Activated T-cell treated with anti-CD3 and anti-CD28 coated beads for 24 hours (primary cell): ENCODE measurements at places on chromosomes 12 and 14.

GRCh38 chr14:43983721-43984120 is 523.4 kb downstream of the FSCB start:
- no peak for DNase-seq

GRCh38 chr12:89345830-89346740 is 6.2 kb downstream of the DUSP6 start:
- DNase-seq, result peak; percentile 19

- DNase-seq, result no peak
Observed at GRCh38 chr14:47189911-47190484, 485.4 kb downstream of the MDGA2 start.

DNA sequence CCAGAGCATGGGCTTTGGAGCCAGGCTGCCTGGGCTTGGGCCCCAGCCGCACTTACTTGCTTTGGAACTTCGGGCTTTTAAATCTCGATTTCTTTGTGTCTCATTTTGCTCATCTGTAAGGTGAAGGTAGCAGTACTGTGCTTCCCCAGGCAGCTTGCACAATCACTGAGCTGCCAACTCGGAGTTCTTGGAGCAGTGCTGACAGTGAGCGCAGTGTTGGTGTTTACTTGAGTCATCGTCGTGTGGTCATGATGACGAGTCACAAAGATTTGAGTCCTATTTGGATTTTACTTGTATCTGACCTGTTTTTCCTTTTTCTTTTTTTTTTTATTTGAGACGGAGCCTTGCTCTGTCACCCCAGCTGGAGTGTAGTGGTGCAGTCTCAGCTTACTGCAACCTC is 31.3 kb upstream of the ATF1 start:
- DNase-seq, result no peak

GRCh38 chr12:18753481-18754123 is 15.7 kb downstream of the CAPZA3 start:
- DNase-seq, result no peak

- no peak for DNase-seq
Observed at GRCh38 chr12:4372653-4373052, 6.9 kb downstream of the FGF23 start.

DNA sequence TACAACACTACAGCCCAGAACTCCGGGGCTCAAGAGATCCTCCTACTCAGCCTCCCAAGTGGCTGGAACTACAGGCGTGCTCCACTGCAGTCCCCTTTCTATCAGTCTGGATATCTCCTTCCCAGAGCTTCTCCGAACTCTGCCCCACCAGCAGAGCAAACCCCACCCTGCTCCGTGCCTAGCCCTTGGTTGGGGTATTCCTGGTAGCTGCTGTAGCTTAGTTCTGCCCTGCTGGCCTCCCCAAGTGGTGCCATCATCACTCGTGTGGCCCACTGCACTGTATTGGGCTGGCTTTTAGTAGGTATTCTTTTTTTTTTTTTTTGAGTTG is 9.5 kb downstream of the HSP90AA1 start:
- no peak for DNase-seq

DNA sequence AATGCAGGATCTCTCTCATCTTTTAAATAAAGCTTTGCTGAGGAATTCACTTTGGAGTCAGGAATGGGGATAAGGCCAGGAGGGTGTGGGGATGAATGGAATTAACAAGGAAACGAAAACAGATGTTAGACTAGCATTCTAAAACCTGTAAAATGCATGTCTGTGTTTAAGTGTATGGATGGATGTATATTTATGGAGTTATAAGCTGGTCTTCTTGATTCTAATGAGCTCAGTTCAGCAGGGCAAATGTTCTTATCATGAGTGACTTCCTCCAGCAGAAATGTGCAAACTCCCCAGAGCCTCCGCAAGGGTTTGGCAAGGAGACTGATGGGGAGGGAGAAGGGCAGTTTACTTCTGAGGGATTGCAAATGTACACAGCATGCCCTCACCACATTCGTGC is 149.1 kb downstream of the NTF3 start:
- no peak for DNase-seq

DNA sequence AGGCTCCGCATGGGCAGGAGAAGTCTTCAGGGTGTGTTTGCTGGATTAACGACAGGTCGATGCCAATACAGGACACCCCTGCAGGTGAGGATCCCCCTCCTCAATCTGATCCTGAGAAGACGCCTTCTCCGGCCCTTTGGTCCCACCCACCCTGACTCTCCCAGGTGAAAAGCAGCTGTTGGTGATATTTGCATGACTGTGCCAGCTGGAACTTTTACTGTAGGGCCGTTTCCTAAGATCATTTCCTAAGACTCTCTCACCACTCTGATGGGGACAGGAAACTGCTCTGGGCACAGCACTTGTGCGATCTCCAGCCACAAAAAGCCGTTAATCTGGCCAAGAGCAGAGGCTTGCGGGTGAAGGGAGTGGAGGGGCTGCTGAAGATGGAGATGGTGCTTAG is 16.8 kb upstream of the EIF5 start:
- DNase-seq, result no peak

DNA sequence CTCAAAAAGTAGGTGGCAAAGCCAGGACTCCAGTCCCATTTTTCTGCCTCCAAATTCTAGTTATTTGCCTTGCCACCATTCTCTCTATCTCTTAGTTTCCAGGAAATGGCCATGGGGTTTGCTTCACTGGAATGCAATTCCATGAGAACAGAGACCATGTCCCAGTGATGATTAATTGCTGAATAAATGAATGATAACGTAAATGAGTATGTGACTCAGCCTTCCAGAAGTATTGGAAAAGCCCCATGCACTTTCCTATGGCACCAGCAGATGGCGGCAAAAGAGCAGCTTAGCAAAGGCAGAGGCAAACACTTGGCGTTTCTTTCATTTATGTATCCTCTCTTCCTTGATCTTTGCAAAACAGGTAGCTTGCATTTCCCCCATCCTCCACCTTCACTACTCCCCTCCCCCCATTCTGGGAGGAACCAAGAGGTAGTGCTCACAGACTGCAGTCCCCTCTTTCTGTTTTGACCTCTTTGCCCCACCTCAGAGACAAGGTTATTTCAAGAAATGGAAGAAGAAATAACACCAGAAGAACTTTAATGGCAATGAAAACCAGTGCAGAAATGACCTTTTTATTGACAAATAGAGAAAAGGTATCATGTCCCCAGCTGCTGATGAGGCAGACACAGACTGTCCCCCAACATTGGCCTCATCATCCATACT is 21.3 kb downstream of the TBX3 start:
- peak; percentile 54 for DNase-seq

DNA sequence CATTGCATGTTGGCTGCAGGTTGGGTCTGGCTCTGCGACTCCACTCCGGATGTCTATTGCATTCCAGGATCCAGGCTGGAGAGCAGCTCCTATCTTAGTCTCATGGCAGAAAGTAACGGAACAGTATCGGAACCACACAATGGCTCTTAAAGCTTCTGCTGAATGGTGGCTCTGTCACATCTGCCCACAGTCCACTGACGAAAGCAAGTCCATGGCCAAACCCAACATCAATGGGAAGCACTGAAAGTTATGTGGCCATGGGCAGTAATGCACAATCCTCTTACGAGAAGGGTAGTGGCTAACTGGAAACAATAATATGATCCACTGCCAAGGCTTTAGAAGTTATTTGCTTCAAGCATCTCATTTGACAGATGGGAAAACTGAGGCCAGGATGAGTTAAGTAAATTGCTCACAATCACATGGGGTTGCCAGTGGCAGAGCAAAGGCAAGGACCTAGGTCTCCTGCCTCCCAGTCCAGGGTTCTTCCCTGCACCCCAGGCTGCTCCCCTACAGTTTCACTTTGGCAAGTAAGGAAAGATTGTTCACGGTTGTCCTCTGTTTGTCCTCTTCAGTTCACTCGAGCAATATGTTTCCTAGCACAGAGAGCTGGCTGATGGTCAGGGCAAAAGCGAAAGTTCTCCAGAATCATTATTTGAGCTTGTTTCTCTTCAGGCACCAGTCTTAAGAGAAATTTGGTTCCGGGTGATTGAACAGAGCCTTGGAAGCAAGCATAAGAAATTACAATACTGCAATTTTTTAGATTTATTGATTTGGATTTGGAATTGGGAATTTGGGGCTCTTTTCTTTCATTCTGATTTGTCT is 54.2 kb downstream of the CKAP4 start:
- DNase-seq, result no peak

DNA sequence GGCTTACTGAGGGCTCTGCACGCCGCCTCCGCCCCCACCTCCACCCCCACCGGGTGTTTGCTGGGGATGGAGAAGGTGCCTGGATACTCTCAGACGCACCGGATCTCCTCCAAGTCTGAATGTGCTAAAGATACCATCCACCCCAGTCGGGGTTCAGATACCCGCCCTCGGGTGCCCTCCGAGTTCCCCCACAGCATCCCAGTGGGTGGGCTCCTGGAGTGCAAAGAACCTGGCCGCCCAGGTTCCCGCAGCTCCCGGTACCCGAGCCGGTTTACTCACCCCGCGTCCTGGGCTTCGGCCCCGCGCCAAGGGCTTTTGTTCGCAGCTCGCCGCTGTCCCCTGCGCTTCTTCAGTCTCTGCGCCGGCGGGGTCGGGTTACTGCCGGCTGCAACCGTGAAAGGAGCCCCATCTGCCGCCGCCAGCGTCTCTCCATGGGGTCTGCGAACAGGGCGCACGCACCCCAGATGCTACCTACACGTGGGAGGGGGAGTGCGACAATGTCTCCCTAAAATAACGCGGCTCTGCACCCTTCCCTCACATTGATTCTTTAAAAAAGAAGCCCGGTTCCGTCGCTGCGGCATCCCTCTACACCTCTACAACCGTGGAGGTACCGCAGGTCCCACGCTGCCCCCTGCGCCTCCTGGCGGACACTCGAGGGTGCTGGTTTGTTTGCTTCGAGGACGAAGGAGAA is at the start of gene CCDC177:
CCDC177 (minus strand) TSS at position 609 of the 691 bp plus-strand sequence. CDS start 1,249 bp downstream, outside the sequence.
- DNase-seq, result peak; percentile 65

GRCh38 chr12:115857923-115858322 is 419.6 kb downstream of the MED13L start:
- DNase-seq, result no peak

- no peak for DNase-seq
Observed at GRCh38 chr12:89041078-89041477, 311.2 kb downstream of the DUSP6 start.

DNA sequence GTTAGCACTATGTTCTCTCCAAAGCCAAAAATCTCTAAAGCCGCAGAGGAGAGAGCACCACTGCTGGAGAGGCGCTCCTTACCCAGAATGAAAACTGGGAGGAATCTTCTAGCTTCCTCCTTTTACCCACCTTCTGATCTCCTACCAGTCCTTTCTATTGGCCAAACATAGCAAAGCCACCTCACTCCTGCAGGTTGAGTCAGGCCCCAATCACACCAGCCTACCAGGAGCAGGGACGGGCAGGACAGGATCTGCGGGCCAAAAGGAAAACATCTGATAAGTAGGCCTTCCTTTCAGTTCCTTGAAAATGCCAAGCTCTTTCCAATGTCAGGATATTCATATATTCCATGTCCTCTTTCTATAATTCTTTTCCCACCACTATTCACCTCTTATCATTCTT is 197.7 kb upstream of the CNOT2 start:
- DNase-seq, result no peak

DNA sequence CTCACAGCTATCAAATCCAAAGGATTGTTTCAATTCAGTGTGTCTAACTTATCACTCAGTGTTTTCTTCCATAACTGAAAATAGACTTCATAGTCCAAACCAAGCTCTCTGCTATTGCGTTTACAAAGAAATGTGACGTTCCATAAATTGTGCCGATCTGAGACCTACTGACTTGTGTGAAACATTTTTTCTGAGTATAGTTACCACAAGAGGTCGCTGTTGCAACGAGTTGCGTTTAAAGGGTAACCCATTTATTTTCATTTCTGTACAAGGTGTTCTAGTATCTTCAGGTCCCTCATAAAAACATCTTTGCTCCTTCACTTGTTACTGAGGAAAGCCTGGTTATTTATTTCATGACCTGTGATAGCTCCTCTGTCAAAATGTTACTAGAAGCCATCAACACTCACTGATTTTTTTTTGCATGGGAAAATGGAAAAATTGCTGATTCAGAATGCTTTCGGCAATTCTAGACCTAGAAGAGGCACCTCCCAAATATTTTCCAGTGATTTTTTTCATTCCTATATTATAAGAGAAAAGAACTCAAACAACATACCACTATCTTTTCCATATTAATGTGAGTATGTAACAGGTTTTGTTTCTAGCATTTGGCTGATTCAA is 60.9 kb upstream of the OR4E1 start:
- DNase-seq, result peak; percentile 26

DNA sequence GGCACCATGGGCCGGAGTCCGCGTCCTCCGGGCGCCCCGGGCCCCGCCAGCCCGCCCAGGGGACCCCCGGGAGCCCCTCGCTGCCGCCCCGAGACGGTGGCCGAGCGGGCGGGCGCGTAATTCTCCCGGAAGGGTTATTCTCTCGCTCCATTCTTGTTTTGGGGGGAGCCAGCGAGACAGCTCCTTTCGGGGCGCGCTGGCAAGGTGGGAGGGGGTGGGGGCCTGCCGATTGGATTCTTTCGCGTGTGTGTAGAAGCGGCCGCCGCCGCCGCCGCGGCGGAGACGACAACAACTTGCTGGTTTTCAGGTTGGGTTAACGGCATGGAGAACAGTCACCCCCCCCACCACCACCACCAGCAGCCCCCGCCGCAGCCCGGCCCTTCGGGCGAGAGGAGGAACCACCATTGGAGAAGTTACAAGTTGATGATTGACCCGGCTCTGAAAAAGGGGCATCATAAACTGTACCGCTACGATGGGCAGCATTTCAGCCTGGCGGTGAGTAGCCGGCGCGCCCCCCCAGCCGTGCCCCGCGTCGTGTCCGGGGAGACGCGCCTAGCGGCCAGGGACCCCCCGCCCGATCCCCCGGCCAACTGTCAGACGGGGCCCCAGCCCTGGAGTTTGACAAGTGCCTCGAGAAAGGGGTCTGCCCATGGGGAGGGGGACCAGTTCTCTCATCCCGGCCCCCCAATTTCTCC is 755 bp downstream of the SETD1B start:
- DNase-seq, result no peak

DNA sequence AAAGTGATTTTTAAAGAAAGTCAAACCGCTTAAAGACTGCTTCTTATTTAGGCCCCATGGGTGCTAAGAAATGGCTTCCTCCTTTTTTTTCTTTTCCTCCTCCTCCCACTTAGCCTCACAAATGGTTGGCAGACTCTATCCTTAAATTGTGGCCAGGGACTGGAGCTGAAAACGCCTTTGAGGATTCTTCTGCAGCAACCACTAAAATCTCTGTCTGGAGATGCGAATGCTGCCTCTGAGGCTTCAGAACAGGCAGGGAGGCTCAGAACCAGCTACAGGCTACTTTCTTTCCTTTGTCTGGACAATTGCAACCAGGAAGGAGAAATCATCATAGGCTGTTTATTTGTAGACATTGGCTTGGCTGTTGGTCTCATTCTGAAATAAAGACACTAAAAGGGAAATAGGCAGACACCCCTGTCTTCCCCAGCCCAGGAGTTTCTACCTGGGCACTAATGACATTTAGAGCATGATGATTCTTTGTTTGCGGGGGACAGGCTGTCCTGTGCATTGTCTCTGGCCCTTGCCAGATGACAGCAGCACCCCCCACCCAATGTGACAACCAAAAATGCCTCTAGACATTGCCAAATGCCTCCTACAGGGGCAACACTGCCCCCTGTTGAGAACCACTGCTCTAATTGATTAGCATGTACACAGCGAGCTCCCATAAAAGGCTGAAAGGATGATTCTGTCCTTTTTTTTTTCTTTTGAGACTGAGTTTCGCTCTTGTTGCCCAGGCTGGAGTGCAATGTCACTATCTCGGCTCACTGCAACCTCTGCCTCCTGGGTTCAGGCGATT is 50.3 kb downstream of the MAP1LC3B2 start:
- DNase-seq, result no peak

- DNase-seq, result no peak
Observed at GRCh38 chr12:4564818-4565217, 2.8 kb downstream of the DYRK4 start.

GRCh38 chr14:71319666-71320065 is 412.4 kb downstream of the PCNX1 start:
- DNase-seq, result no peak
